Fibroblast of skin of left quadriceps (primary cell): ENCODE measurements at places on chromosomes 2 and 18.

- peak; percentile 82 for DNase-seq
Measured at GRCh38 chr2:206805887-206806607, 40.6 kb downstream of the FASTKD2 start.

DNA sequence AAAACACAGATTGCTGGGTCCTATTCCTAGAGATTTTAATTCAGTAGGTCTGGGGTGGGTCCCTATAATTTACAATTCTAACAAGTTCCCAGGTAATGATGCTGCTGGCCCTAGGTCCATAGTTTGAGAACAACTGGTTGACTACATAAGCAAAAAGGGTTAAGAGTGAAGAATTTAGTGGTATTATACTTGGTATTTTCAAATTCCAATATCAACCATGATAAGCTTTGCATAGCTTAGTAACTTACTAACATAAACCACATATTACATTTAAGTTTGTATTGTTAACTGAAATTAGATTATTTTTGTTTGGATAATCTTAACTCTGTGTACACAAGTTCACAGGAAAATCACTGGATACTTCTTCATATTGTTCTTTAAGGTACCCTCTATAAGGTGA is 862.9 kb upstream of the ACVR2A start:
- DNase-seq, result no peak

DNA sequence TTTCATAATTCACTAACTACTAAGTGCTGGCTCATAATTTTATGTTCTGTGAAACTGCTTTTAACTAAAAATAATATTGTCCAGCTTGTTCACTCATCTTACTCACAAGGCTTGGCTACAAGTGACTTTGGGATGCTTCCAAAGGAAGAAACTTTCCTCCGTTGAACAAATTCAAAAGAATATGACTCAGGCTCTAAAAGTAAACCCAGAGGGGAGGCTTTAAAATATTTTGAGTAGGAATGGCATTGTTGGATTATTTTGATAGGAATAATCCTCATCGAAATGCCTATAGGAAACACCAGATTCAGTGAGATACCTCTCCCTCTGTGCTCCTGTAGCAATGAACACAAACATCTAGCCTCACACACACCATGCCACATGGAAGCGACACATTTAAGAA is 25.2 kb upstream of the TLK1 start:
- DNase-seq, result peak; percentile 30

DNA sequence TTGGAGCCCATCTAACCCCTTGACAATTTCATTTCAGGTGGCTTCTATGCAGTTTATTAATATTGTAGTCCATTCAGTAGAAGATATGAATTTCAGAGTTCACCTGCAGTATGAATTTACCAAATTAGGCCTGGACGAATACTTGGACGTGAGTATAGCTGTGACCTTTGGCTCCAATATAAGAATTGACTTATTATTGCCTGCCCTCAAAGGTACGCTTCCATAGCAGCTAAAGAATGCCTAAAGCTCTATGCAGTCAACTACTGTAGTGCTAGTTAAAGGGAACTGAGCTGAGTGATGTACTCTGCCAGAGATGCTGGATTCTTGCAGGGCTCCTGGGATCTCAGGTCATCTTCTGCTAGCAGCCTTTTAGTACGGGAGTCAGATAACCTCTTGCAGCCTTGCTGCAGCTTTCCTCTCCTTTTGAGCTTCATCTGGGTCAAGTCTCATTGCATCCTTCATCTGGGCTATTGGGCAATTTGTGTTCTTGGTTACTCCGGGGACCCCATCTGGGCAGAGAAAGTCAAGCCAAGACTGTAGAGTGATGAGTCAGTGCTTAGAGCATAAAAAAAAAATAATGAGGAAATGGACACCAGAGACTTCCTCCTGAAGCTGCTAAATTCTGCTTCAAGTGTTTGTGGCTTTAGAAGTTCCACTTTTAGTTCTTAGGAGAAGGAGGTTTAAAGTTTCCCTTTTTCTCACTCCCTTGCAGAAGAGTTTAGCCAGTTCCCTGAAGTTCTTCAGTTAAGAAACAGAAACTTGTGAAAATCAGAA is 105.6 kb downstream of the PRPF40A start:
- peak; percentile 75 for DNase-seq

- DNase-seq, result no peak
Measured at GRCh38 chr18:13076886-13077285, 85.7 kb downstream of the CEP192 start.

DNA sequence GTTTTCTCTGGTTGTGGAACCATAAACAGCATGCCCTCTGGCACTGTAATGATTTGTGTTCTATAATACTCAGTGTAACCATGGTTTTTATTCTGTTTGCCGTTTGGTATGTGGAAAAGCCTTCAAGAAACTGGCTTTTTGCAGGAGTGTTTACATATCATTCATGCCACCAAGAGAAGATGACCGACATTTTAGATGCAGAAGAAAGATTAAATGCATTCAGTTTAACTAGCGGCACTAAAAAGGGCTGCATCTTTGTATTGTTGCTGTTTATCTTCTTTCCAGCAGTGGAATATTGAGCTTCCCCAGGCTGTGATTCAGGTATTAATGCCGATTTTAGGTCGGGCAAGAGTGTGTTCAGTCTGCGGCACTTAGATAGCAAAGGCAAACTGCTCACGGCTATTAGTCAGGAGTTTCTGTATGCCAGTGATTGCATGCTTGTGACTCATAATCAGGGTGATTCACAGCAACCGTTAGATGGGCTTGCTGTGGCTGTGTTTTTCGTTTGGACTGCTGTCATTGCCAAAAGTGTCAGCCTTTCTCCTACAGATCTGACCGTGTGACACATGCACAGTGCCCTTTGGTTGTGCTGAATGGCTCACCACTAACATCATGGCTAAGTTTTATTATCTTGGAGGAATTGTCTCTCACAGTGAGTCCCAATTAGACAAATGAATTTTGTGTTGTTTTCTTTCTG is 479.7 kb downstream of the PARD3B start:
- peak; percentile 71 for DNase-seq

- no peak for DNase-seq
Measured at GRCh38 chr2:129733579-129733978, 245.9 kb upstream of the RAB6C start.

DNA sequence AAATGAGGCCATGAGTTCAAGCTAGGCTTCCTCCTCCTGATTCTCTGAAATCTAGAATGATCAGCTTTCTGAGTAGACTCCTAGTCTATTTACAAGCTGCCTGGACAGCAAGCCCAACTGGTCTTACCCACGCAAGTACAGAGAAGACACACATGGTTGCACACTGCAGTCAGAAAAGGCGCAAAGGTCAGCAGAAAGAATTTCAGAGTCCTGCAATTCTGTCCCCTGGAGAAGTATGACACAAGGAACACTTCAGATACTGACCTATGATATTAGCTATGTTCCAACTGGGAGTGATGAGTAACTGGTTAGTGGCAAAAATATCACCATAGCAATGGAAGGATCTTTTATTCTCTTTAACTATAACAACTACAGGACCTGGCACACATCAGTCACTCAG is 336.1 kb upstream of the PKDCC start:
- no peak for DNase-seq

DNA sequence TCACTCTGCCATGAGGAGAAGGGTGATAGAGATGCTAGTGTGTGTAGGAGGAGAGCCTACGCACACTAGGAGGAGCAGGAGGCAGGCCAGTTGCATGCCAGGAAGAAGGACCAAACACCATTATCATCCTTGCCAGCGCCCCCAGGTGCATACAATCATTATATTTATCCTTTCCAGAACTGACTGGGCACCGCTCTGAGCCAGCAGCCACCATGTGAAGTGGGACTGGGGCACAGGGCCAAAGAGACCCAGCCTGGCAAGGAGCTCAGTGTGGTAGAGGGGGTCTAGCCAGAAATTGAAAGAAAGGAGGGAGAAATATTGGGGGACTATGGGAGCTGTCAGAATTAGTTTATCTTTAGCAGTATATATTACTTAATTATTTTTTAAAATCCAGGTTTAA is 8.3 kb upstream of the GPR148 start:
- DNase-seq, result no peak

DNA sequence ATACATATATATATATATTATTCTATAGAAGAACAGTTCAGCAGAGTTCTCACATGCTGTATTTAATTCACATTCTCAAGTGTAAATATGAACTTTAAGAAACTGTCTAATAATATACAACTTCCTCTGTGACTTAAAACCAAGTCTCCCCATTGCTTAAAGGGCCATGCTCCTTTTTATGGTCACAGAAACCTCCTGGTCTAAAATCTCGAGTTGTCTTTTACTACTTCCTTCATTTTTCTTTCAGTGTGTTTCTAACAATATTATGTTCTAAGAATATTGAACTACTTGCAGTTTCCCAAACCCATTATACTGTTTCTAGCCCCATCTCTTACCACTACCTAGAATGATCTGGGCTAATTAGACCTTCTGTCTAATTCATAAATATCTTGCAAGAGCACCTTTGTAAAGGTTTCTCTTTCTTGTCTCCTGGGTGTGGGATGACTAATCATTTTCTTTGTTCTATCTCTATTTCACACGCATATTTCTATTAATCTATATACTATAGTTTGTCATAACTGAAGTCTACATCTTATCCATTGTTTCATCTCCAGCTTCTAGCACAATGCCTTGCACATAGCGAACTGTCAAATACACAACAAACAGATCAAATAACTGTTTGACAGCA is 48.8 kb downstream of the ERBB4 start:
- no peak for DNase-seq

DNA sequence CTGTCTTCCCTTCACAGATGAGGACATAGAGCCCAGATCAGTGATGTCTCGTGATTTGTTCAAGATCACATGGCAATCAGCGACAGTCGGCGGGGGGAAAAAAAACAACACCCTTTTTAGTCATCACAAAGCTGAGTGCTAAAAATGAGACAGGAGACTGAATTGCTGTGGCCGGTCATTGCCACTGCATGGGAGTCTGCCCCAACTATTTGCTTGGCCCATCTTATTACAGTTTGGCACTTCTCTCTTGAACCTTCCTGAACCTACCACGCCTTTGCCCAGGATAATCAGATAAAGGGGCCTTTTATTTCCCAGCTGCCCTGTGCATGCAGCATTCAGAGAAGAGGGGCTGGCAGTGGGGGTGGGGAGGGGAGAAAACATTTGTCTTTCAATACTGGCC is 42.7 kb downstream of the SETBP1 start:
- no peak for DNase-seq

DNA sequence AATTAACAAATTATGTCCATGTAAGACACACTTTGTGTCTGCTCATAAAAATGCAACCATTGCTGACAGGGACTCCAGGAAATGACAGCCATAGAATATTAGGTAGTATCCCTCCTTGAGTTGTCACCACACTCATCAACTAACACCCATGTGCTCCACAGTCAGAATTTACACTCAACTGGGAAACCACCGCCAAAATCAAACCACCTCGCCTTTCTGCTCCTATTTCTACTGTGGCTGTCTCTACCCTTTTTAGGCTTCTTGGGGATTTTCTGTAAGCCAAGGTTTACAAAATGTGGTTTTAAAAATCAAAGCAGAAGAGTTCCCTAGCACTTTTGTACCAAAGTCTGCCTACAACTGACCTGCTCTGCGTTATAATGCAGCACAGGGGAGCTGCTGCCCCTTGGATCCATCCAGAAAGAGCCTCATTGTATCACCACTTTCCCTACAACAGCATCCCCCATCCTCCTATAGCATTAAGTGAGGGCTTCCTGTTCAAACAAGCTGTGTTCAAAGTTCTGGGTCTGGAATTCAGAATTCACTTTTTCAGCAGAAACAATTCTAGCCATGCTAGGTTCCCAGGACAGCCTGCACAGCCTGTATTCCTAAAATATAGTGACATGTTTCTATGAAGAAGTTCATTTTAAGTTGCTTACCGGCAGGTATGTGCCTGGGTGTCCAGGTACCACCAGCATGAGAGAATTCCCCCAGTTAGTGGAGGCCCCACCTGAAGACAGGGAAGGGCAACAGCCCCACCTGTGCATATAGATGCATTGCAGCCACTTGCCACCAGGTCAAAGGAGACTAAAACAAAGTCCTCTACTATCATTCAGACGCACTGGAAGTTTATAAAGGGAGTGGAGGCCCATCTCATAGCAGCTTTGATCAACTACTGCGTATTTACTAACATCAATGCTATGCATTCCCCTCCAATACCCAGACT is 104.3 kb downstream of the MYO5B start:
- DNase-seq, result no peak

- no peak for DNase-seq
Measured at GRCh38 chr2:88187038-88187676, 17.0 kb downstream of the THNSL2 start.

DNA sequence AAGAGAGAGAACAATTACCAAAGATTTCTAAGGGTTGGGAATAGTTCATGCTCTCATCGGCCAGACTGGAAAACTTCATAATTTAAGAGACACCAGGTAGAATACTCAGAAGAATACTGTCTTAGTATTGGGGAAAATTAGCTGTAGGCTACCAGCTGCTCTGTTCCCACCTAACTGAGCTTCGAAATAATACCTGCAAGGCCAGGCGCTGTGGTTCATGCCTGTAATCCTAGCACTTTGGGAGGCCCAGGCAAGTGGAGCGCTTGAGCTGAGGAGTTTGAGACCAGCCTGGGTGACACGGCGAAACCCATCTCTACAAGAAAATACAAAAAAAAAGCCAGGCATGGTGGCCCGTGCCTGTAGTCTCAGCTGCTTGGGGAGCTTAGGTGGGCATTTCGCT is 35.8 kb downstream of the MAP4K3 start:
- DNase-seq, result no peak

GRCh38 chr2:20583425-20583881 is 67.4 kb downstream of the HS1BP3 start:
- no peak for DNase-seq

DNA sequence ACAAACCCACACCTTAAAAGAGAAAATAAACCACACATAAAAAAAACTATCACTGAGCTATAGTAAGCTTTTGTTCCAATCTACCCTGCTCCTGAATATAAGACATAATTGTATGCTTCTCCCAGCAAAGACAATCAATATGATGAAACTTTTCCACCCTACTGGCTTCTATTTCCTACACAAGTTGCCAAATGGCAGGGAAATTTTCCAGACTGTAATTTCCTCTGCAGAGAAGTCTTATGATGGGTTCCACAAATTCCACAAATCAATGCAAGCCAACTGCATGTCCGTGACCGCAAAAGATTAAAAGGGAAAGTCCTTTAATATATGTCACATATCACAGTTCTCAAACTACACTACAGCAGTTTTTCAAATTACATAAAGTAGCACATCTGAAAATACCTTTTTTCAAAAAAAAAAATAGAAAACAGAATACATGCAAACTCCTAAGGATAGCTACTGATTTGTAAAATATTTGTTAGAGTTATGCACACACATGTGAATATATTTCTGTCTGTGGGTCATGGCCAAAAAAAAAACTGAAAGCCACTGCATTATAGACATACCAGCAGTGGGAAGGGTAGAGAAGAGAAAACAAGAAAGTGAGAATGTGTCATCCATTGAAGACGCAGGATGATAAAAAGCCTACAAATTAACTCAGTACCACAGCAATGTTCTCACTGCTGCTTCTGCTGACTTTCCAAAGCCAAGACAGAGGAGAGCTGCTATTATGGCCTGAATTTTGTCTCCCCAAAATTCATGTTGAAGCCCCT is 61.4 kb downstream of the RPL31 start:
- peak; percentile 56 for DNase-seq
